Right lobe of liver (tissue), 6 donors: ENCODE measurements at places on chromosomes 16 and 17. TPM values are rescaled to one million over a fixed set of nuclear protein-coding genes. Genes with fewer than 3 reads are reported as not detected.

Gene SLC5A10
- 0.07 TPM for total RNA-seq

DNA sequence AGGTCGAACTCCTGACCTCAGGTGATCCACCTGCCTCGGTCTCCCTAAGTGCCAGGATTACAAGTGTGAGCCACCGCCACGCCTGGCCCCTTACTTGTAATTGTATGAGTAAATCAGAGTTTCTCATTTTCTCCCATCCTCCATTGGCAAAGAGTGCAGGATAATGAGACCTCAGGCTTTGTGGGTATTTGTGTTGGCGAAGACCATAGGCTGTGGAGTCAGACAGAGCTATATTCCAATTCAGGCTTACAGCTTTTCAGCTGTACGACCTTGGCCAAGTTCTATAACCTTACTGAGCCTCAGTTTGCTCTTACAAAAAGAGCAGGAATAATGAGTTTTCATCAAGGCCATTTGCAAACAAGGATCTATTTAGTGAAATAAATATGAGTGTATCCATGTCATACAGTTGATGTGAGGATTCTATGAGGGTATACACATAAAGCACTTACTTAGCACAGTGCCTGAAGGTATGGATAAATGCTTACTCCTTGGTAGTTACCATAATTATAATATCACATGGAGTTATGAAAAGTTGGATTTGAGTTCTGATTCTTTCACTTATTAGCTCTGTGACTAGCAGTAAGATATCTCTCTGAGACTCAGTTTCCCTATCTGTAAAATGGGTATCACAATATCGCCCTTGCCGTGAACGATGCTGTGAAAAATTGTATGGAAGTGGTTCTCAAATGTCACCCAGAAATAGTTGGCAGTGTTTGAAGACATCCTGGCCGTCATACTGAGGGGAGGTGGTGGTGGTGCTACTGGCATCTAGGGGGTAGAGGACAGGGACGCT is 25.6 kb upstream of the CPPED1 start:
- H3K27me3 ChIP-seq, result no peaks in the 10 kb centered on the region
- H3K36me3 ChIP-seq, result no peaks in the 10 kb centered on the region
- DNase-seq, result no peak
- H3K4me3 ChIP-seq, result no peak overlapping the region

DNA sequence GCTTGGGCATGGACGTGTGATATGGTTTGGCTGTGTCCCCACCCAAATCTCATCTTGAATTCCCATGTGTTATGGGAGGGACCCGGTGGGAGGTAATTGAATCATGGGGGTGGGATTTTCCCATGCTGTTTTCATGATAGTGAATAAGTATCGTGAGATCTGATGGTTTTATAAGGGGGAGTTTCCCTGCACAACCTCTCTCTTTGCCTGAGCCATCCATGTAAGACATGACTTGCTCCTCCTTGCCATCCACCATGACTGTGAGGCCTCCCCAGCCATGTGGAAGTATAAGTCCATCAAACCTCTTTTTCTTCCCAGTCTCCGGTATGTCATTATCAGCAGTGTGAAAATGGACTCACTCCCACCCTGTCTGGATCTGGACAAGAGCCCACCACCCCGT is 393.4 kb downstream of the SEC14L1 start:
- H3K4me1 ChIP-seq, result no peaks in the 10 kb centered on the region
- no peaks in the 10 kb centered on the region for H3K27me3 ChIP-seq
- no peak for DNase-seq
- H3K27ac ChIP-seq, result no peak overlapping the region

DNA sequence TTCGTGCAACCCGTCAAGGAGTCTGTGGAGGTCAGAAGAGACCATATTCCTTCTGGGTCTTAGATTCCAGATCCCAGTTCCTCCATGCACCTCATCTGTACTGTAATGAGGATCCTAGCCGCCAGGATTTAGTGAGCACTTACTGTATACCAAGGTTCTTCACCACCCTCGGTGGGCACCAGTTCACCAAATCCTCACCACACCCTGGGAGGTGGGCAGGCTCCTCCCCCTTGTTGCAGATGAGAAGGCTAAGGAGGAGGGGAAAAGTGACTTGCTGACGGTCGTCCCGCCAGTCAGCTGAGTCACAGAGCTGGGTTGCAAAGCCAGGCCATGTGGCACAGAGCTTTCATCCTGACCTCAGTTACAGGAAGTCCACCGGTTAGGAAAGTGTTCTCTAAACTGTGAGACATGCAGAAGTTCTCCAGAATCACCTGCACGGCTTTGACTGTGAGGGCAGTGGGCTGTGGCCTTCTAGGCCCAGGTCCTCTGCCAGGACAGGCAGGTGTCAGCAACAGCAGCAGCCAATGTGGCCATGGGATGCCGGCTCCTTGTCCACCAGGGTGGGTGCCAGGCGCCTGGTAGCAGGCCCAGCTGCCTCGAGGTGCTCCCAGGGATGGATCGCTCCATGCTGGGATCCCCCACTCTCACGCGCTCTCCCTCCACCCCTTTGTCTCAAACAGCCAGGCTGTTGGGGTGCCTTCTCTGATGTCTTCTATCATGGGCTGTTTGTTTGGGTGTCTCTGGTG is 240.3 kb upstream of the GSE1 start:
- peaks cover 35% of the 10 kb centered on the region for H3K4me1 ChIP-seq
- no peak overlapping the region for H3K27ac ChIP-seq
- H3K4me3 ChIP-seq, result no peak overlapping the region
- no peaks in the 10 kb centered on the region for H3K36me3 ChIP-seq

Gene PDILT
- total RNA-seq, result not detected

Gene LLGL1
- 2.7 TPM for total RNA-seq

DNA sequence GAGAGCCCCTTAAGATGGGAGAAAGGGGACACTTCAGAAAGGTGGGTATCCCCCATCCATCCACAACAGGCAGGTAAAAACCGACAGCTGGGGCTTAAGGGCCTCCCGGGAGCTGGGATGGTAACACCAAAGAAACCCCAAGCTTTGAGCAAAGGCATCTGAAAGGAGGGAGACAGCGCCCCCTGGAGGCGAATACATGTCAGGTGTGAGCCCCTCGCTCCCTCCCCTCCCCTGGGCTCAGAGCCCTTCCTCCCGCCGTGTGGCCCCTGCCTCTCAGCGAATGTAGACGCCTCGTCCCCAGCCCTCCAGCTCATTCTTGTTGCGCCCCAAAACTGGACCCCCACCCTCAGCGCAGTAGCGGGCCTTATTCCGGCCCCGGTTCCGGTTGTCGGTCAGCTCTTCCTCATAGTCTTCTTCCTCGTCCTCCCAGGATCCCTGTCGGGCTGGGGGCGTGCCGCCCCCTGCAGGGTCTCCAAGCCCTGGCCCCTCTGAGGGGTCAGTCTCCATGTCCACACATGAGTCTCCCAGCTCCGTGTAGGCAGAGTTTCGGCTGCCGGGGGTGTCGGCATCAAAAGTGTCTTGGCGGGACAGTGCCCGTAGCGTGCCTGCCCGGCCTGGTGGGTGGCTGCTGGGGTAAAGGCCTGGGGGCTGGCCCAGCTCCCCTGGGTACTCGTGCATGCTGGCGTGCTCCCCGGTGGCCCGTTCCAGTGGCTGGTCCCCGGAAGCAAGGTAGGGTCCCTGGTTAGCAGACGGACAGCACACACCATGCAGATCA is 9.1 kb upstream of the ARL5C start:
- no peak for DNase-seq
- H3K27ac ChIP-seq, result no peak overlapping the region
- H3K4me3 ChIP-seq, result no peak overlapping the region

DNA sequence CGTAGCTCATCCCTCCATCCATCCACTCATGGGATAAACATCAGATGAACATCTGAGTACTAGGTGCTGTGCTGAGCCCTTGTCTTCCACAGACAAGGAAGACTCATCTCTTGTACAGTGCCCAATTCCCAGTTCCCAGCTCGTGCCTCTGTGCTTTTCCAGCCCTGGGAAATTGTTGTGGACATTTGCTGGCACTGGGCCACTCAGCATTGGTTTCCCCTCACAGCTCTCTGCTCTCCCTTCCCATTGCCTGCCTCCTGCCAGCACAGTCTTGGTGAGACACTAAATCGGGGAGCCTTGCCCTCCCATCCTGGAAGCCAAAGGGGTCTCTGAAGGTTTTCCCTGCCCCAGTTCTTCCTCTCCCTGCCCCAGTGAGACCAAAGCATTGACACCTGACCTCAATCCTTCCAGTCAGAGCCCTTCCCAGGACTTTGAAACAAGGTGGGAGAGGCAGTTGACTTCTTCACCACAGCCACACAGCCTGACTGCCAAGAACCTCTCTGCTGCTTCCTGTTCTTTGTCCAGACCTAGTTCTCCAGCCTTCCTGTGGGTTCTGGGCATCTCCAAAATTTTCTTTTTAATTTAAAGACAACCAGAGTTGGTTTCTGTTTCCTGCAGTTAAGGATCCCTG is 50.2 kb downstream of the WSB1 start:
- no peak overlapping the region for H3K27ac ChIP-seq
- no peaks in the 10 kb centered on the region for H3K27me3 ChIP-seq
- DNase-seq, result no peak
- no peaks in the 10 kb centered on the region for H3K36me3 ChIP-seq
- H3K4me3 ChIP-seq, result no peak overlapping the region
